ENCODE measurements at places on chromosomes 6 and 20.

DNA sequence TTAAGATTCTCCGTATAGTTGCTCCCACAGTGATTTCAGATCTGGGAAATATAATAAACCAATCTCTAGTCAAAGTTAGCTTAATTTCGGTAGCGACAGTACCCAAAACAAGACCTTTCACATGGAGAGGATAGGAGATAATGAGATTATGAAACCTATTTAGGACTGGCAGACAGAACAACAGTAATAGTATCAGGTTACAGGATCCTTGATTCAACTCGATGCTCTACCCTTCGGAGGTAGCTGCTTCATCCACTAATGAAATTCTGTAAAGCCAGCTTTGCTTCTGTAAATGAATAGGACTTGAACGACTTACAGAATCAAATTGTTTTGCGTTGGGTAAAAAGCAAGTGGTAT, 534 bp upstream of the AKIRIN2 start:
- DNase-seq = no peak

- DNase-seq = no peak
Observed at GRCh38 chr6:149197482-149197881, 120.0 kb upstream of the TAB2 start.

GRCh38 chr6:157253017-157253416, 70.3 kb downstream of the TMEM242 start:
- DNase-seq = no peak

GRCh38 chr20:46987001-46987400, 92.4 kb downstream of the EYA2 start:
- no peak for DNase-seq

- peak; percentile 79 for DNase-seq
Observed at GRCh38 chr20:13220904-13221297, at the start of gene ISM1. ISM1 (plus strand) TSS chr20:13221274; CDS start chr20:13221777, 503 bp downstream.

Data from retina (tissue), 1 donor.